ENCODE measurements at places on chromosomes 3 and 15. TPM values are rescaled to one million over a fixed set of nuclear protein-coding genes. Genes with fewer than 3 reads are reported as not detected.

STARD5 gene
- 2.2 TPM for total RNA-seq

TMEM62 gene
- total RNA-seq = 9.4 TPM

SNX22 gene
- 1.5 TPM for total RNA-seq

HGD gene
- 13.9 TPM for total RNA-seq

IMPG2 gene
- not detected for total RNA-seq

GPR15 gene
- not detected for total RNA-seq

C3orf22 gene
- total RNA-seq = not detected

All from A549 treated with DMSO at 1 μM for 4 hours (cell line).